ENCODE measurements at places on chromosomes 5 and 9. TPM values are rescaled to one million over a fixed set of nuclear protein-coding genes. Genes with fewer than 3 reads are reported as not detected.

- no peak for DNase-seq
Observed at GRCh38 chr9:111016426-111017045, 21.7 kb downstream of the LPAR1 start.

DNA sequence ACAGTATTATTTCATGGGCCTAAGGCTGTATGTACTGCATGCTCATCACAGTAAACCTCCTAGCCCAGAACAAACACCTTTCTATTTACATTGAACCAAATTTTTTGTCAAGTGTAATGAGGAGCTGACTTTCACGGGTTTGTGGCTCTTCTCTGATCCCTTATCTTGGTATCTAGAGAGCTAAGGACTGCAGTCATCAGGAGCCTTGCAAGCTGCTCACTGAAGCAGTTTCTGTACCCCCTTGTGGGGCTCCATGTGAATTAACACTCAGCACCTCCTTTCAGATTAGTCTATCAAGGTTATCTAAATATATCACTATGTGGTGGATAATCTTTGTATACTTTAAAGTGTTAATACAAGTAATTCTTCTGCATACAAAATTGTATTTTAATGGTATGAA lies 108.2 kb downstream of the AUH start:
- DNase-seq: no peak

GRCh38 chr5:131682826-131683225 lies 47.8 kb upstream of the RAPGEF6 start:
- DNase-seq: no peak

GRCh38 chr5:131242728-131243255 lies 21.1 kb upstream of the CDC42SE2 start:
- no peak for DNase-seq

GRCh38 chr5:57324861-57325260 lies 151.0 kb downstream of the GPBP1 start:
- DNase-seq: no peak

MOB3B gene
- total RNA-seq: 17.8 TPM

NRARP gene
- 21.5 TPM for total RNA-seq
